Erythroblast (primary cell): ENCODE measurements at places on chromosomes 6 and 20.

GRCh38 chr20:63602321-63602720 is 24.6 kb downstream of the GMEB2 start:
- DNase-seq = no peak

DNA sequence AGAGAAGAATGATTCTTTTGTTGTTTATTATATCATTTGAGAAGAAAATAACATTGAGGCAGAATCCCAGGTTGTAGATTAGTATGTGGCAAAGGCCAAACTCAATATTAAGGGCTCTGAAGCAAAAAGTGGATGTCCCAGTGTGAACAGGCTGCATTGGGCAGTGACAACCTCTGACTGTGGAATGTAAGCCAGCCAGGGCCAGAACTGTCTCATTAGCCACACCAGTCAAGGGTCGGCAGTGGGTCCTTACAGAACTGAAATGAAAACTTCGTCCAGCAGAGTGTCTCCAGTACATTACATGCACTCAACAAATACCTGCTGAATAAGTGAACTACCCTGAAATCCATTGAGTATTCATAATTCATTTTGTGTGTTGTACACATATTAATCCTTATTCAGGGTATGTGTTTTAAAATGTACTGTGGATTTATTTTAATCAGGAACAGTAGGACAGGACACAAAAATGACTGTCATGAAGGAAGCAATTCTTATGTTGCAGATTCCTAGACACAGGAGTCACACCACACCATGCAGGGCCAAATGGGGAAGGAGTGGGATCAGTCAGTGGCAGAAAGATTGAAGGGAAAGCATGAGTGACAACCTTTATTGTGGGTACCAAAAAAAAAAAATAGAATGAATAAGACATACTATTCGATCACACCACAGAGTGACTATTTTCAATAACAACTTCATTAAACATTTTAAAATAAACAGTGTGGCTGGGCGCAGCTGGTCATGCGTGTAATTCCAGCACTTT is 64.9 kb upstream of the UTRN start:
- no peak for DNase-seq

GRCh38 chr6:150680510-150680909 is 80.8 kb downstream of the PLEKHG1 start:
- DNase-seq = no peak

GRCh38 chr20:47335251-47336128 is 21.0 kb downstream of the ZMYND8 start:
- no peak for DNase-seq

DNA sequence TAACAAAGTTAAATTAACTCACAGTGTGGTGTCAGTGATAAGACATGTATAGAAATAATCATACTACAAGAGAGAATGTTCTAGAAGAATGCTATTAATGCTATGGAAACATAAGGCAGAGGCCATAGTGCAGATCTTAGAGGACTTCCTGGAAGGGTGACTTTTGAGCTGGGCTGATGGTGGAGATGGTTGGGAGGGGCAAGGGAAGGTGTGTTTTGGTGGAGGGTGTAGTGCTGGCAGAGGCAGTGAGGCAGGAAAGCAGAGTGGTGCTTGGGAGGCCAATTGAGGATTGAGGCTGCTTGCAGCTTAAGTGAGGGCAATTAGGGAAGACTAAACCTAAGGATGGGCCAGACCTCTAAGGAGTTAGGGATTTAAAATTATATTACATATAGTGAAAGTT is 58.5 kb upstream of the FNDC1 start:
- DNase-seq = no peak

DNA sequence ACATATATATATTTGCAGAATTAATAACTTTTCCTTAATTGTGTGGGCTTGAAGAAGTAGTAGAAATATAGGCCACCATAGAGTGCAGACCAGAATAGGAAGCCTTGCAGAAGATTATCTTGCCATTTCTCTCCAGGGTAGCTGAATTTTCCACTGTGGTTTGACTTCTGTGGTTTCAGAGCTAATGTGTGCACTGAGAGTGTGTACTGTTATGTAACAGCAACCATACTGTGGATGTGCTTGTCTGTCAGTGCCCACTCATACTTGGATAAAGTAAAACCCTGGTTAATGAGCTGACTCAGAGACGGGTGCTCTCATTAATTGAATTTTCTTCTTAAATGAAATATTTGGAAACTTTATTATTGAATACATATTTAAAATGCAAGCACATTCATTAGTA is 57.2 kb downstream of the CEP43 start:
- DNase-seq = no peak

GRCh38 chr20:40781327-40782042 is 92.4 kb upstream of the MAFB start:
- no peak for DNase-seq

DNA sequence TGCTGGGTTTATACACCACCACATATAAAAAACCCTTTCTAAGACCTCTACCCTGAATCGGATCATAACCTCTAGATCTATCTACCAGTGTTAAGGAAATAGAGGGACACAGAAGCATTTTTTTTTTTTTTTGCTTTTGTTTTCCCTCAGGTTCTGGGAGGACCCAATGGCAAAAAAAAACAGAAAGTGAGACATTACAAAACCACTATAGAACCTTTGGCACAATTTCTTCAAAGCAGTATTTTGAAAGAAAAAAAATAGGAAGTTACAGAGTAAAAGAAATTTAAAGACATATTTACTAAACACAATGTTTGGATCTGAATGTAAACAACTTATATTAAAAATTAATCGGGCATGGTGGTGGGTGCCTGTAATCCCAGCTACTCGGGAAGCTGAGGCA is 1258.7 kb upstream of the GJE1 start:
- DNase-seq = no peak

- DNase-seq = no peak
Measured at GRCh38 chr6:103707596-103708325, 1152.0 kb downstream of the HACE1 start.

GRCh38 chr6:37966801-37967200 is 147.3 kb downstream of the ZFAND3 start:
- DNase-seq = no peak
